COR-L47 (cell line): ENCODE measurements at places on chromosomes 3 and 15.

GRCh38 chr15:25176616-25176923, 221.8 kb downstream of the SNRPN start:
- DNase-seq: no peak

- DNase-seq: peak; percentile 3
Measured at GRCh38 chr3:59609657-59610348, 560.0 kb upstream of the CFAP20DC start.

DNA sequence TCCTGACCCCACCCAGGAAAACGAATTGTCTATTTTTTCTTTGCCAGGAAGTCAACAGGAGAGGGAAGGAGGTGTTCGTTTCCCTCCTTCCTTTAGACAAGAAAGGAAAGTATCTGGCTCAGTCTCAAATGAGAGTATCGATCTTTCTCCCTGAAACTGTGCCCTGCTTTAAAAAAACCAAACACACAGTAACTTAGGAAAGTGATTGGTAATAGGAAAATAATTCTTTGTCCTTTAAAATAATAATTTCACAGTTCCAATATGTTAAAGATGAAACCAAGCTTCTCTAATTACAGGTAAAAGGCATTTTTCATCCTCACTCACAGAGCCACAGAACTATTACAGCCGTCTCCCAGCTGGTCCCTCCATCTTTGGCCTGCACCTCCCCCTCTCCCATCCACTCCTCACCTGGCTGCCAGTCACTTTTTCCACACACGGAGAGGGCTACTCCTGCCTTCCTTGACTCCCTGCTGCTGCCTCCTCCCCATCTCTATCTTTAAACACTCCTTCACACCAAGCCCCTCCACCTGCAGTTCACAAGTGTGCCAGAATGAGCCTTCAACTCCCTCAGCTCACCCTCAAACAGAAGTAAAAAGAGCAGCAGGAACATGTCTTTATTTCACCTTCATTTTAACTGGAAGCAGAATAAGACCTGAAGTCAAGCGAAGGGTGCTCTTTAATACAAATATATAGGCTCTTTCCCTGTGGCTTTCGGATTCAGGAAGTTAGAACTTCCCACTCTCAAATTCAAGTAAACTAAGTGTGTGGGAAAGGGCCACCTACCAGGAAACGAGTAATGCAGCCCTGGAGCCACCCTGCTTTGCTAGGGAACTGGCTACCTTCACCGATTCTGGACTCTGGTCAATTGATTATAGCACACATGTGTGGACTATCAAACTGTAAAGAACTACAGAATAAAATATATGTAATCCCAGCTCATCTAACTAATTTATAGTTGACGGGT, 116.4 kb downstream of the SENP2 start:
- no peak for DNase-seq

DNA sequence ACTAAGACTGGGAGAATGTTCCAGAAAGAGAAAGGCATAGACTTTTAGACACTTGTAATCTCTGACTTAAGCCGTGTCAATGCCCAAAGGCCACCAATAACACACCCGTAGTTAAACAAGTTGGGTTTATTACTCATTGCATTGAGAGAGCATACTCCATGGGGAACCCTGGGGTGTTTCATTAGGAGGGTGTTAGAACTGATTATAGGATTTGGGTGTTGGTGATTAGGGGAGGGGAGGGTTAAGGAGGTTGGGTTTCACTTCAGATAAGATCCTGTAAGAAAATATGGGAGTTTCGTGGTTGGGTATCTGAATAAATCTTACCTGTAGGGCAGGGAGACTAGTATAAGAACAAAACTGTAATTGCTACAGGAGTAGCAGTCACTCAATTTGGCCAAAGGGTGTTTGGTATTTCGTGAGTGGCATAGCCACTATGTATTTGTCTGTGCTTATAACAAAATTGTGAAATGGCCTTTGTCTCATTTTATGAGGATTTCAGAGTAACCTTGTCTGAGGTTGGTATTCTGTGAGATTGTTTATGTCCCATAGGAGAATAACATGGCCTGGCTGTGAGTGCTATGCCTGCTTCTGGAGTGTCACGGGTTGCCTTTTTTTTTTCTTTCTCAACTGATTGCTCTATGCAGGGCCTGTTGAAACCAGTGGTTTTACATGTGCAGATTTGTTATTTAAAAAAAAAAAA, 2.9 kb downstream of the HACD3 start:
- DNase-seq: no peak

DNA sequence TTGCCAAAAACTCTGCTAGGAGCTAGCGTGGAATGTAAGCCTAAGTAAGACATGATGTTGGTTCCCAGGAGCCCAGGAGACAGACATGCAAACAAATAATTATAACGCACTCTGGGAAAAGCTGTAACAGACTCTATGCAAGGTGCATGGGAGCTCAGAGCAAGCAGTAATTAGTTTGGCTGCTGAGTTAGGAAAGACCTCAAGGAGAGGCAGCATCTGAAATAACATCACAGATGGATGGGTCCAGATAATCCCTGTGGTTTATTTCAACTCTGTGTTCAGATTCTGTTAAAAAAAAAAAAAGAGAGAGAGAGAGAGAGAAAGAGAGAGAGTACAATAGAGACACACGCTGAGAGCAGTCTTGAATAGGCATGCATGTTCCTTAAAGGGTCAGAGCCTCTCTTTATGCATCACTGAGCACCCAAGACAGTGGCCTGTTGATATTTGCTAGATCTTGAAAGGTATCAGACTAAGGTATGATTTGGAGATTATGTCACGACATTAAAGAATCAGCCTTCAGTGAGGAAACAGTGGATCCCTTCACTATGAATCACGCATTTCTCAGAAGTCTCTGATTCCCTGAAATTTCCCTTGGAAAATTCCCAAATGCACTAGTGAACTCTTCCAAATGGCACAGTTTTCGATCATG, 124.4 kb upstream of the LIPC start:
- peak; percentile 1 for DNase-seq

DNA sequence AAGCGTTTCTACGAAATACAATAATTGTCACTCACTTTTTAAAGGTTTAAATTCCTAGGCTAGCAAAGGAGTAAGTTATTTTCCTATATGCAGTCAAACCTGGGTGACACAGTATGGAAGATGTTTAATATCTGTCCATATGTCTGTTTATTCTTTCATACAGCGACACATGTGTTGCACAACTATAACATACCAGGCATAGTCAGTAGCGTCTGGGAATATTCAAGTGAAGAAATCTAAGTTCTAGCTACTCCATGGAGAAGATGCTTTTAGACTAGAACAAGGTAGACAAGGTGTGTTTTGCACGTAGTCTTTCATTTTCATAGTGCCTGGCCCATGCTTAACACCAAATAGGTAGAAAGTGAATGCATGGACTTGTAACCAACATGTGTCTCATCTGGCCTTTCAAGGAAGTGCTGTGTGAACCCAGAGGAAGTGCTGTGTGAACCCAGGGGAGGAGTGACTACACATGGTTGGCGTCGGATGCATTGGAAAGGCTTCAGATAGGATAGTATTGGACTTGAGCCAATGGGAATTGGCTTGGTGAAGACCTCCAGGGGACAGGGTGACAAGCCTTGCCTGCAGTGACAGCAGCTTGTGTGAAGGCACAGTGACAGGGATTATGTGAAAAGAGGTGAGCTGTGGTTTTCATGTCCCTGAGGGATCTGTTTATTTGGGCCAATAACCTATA, 267.0 kb downstream of the PTPRG start:
- DNase-seq: no peak

- DNase-seq: no peak
Measured at GRCh38 chr15:72774696-72775383, 8.7 kb downstream of the ADPGK start.

GRCh38 chr3:182909318-182910040, 70.9 kb downstream of the DCUN1D1 start:
- DNase-seq: peak; percentile 17

DNA sequence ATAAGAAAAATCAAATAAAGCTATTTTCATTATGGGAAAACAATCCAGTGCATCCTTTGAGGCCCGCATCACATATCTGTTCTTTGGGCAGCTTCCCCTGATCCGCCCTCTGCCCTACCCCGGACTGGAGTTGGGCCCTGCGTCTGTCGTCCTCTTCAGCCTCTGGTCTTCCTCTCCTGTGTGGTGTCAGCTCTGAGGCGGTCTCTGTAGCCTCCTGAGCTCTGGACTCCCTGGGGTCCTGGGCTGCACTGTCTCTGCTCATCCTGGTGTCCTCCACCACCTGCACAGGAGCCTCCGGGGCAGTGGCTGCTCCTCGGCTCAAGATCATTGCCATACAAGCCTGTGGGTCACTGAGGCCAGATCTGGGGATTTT, 7.4 kb upstream of the SNX22 start:
- no peak for DNase-seq

DNA sequence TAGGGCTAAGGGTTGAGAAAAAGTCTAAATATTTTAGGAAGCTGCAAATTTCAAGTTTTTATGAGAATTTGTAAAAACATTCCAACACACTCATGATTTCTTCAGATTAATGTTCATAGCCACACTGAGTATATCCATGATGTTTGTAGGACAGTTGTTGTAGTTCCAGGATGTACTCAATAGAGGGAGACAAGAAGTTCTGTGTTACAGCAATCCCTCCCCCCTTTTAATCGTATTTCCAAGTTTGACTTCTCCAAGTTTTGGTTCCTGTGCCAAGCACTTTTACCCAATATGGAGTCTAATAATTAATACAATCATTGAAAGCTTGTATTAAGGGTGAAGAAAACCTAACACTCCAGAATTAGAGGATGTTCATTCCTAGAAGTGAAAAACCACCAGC, 143.4 kb downstream of the FEZF2 start:
- DNase-seq: no peak

GRCh38 chr3:172203522-172204258, 164.3 kb downstream of the FNDC3B start:
- peak; percentile 50 for DNase-seq

- no peak for DNase-seq
Measured at GRCh38 chr3:120102232-120102631, 8.0 kb upstream of the GSK3B start.

DNA sequence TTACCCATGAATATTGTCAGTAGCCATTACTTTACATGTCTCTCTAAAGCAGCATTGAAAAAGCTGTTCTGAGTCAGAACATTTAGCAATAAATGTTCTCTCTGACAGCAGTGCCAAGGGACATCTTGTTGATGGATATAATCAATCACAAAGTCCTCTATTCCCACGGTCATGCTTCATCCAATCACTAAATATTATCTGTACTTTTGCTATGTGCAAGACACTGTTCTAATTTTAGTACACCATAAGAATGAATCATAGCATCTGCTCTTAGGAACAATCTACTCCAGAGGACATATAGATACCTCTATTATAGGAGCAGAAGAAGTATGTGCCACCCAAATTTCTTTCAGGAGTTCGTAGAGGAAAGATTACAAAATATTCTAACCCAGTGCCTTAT, 142.5 kb upstream of the MBNL1 start:
- no peak for DNase-seq

DNA sequence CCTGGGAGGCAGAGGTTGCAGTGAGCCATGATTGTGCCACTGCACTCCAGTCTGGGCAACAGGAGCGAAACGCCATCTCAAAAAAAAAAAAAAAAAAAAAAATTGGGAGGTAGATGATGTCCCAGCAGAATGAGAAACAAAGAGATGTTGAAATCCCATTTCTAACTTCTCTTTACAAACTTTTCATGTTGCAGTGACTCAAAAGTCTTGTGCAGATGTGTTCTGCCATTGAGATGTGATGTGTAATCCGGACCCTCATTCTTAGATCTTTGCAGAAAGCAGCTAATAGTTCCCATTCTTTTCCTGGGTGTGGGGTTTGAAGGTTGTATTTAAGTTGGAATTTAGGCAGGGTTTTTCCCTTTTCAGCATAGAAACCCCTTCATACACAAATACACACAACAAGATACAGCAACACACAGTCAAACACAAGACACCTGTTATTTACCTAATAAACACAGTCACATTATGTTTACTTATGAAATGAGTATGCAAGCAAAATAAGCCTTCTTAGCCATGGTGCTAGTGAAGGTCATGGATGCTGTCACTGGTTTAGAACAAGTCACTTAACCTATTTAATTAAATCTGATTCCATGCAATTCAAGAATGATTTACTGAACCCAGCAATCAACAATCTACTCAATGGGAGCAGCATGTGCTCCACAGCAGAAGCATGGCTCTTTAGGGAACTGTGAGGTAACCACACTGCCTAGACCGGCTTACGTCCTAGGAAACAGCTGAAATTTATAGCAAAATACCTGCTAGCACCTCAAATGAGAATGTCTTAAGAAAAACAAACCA, 14.9 kb downstream of the SIAH2 start:
- DNase-seq: no peak

DNA sequence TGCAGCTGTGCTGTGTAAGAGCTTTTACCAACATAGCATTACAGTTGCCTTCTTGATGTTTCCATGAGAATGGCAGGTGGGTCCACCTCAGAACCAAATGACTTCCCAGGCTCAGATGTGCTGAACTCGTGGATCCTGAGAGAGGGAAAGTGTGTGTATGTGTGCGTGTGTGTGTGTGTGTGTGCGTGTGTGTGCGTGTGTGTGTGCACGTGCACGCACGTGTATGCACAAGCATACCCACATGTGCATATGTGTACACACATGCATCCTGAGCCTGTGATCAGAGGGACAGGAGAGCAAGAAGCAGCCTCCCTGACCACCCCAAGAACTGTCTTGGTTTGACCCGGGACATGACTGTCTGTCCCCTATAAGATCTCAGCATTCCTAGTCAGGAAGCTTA, 48.1 kb downstream of the CHDH start:
- DNase-seq: no peak

DNA sequence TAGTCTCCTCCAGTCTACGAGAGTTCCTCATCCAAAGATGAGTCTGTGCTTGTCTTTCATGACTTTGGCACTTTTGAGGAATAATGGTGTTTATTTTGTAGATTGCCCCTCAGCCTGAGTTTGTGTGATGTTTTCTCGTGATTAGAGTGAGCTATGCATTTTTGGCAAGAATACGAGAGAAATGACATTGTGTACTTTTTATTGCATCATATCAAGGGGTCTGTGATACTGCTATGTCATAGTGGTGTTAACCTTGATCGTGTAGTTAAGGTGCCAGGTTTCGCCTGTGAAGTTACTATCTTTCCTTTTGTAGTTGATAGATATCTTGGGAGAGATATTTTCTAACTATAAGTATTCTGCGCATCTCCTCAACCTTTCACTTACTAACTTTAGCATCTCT, 18.9 kb downstream of the RSRC1 start:
- no peak for DNase-seq

DNA sequence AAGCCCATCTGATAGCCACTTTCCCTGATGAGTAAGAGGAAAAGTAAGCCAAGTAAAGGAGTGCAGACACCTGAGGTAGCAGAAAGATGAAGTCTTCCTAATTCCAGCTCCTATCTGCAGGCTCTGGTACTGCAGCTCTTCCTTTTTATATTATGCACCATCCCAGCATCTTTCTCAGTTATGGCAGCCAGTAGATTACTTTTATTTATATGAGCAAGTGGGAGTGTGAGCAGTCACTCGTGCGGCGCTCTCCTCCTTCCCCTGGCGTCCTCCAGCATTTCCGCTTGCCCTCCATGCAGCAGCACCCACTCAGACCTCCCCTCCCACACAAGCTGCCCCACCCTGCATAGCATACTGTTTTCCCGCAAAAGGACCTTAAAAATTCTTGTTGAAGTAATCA, 465.9 kb upstream of the DPPA4 start:
- no peak for DNase-seq
